WTC11 (cell line): ENCODE measurements at places on chromosomes 12 and 14.

DNA sequence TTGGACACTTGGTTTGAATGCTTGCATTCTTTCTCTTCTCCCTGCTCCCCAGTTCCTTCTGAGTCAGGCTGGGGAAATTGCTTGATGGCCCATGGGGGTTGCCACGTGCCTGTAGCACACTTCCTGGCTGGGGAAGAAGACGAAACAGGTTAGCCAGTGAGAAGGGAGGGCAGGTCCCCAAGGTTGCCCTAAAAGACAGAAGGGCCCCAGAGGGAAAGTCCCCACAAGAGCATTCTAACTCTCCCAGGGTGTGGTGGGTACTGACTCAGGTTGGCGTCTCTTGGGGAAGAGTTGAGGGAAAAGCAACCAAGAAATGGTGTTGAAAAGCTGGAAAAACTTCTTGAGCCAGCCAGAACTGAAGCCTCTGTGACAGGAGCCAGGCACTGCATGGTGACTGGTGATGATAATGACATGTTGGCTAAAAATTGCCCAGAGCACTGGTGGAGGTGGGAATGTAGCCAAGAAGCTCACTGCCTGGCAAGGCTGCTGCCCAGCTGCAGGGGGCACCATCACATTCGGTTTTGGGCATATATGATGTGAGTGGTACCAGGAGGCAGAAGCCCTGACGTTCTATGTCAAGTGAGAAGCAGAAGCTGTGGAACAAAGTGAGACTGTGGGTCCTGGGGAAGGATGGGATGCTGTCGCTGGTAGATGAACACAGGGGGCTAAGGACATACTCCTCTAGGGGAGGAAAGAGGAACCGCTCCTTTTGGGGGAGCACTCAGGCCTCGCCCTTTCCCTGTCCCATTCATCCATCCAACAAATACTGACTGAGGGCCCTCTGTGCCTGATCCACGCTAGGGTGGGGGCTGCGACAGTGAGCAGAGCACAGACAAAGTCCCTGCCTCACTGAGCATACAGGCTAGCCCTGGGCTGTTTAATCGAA, 8.1 kb upstream of the RABGGTA start:
- DNase-seq: no peak

DNA sequence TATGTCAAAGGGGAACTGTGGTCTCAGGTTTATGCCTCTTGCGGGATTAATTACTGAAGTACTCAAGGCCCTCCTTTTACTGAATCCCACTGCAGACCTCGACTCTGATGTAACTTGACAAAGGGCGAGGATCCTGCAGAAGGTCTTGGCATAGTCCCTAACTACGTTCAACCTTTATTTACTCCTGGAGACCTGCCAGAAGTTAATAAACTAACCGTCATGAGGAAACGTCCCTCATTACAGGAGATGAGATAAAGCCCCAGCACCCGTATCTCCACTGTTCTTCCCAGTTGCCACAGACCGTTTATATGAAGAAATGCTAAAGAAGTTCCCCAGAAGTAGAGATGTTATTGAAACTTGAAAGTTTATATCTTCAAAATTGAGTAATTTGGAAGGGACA, 190.9 kb downstream of the ETV6 start:
- DNase-seq: no peak

DNA sequence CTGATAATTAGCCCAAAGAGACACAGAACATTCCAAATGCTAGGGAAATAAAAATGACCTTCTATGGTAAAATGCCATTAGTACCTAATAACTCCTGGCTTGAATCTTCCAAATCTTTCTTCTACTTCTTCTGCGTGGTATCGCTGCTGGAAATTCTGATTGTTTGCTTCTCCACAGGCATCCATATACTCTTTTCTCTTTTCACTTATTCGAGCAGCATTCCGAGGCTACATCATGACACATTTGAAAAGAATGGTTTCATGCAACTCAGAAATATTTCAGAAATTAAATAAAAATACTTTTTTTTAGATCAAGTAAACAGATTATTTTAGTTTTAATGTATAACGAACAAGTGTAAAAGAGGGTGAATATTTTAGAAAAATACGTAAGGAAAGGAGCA, 18.9 kb downstream of the ZCCHC8 start:
- no peak for DNase-seq

DNA sequence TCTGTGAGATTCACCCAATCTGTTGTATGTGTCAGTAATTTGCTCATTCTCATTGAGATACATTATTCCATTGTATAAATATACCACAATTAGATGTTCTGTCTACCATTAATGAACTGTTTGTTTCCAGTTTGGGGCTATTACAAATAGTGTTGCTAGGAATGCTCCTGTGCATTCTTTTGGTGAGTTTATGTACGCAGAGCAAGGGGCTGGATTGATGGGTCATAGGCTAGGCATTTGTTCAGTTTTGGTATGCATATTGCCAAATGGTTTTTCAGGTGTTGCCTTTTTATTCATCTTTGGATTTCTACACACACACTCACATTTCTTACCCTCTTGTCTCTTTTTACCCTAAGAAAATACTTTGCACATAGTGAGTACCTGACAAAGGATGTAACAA, 93.4 kb downstream of the GPATCH2L start:
- DNase-seq: no peak

GRCh38 chr12:47602325-47602724, 103.5 kb downstream of the RPAP3 start:
- DNase-seq: no peak
